ENCODE measurements at places on chromosomes 3 and 15. TPM values are rescaled to one million over a fixed set of nuclear protein-coding genes. Genes with fewer than 3 reads are reported as not detected.

The RASGRP1 gene
- total RNA-seq, result under 0.01 TPM

The ATP6V1A gene
- total RNA-seq, result 142 TPM

The THSD4 gene
- 31.3 TPM for total RNA-seq

The SLC12A8 gene
- 10.9 TPM for total RNA-seq

The SEMA3G gene
- total RNA-seq, result under 0.01 TPM

The SLC12A1 gene
- not detected for total RNA-seq

The RAB43 gene
- 28.0 TPM for total RNA-seq

The HCLS1 gene
- total RNA-seq, result 0.17 TPM

The NPAP1 gene
- total RNA-seq, result not detected

The PRSS50 gene
- not detected for total RNA-seq

The CCDC33 gene
- not detected for total RNA-seq

The IGDCC3 gene
- not detected for total RNA-seq

The STRIT1 gene
- not detected for total RNA-seq

The ZBBX gene
- not detected for total RNA-seq

The TM6SF1 gene
- total RNA-seq, result 3.0 TPM

The DUOXA2 gene
- total RNA-seq, result not detected

The TMCO5A gene
- not detected for total RNA-seq

The CYP1A2 gene
- total RNA-seq, result not detected

The TAGLN3 gene
- total RNA-seq, result 0.87 TPM

Data from smooth muscle cell of trachea (primary cell).